ENCODE measurements at places on chromosomes 2 and 18.

DNA sequence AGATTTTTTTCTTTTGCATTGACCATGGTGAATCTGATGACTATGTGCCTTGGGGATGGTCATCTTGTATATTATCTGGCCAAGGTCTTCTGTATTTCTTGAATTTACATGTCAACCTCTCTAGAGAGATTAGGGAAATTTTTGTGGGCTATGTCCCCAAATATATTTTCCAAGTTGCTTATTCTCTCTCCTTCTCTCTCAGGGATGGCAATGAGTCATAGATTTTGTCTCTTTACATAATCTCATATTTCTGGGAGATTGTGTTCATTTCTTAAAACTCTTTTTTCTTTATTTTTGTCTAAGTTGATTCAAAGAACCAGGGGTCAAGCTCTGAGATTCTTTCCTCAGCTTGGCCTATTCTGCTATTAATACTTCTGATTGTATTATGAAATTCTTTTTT is 9.9 kb downstream of the GKN2 start:
- no peak for DNase-seq

DNA sequence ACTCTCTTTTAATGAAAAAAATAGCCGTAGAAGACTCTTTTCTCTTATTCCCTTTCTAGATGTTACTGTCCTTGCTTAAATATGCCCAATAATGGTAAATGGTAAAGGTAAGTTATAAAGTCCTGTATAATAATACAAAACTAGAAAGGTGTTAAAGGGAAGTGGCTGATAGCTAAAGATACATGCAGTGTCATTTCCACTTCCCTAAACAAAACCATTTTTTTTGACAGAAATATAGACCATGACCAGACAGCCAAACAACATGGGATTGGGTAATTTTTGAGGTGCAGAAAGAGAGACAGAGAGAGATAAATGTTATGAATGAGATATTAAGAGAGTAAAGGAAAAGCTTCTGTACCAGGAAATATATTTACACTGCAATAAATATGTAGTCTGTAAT is 731.7 kb upstream of the REG3G start:
- DNase-seq, result no peak

- DNase-seq, result no peak
Measured at GRCh38 chr2:43269706-43270105, 43.3 kb upstream of the ZFP36L2 start.

DNA sequence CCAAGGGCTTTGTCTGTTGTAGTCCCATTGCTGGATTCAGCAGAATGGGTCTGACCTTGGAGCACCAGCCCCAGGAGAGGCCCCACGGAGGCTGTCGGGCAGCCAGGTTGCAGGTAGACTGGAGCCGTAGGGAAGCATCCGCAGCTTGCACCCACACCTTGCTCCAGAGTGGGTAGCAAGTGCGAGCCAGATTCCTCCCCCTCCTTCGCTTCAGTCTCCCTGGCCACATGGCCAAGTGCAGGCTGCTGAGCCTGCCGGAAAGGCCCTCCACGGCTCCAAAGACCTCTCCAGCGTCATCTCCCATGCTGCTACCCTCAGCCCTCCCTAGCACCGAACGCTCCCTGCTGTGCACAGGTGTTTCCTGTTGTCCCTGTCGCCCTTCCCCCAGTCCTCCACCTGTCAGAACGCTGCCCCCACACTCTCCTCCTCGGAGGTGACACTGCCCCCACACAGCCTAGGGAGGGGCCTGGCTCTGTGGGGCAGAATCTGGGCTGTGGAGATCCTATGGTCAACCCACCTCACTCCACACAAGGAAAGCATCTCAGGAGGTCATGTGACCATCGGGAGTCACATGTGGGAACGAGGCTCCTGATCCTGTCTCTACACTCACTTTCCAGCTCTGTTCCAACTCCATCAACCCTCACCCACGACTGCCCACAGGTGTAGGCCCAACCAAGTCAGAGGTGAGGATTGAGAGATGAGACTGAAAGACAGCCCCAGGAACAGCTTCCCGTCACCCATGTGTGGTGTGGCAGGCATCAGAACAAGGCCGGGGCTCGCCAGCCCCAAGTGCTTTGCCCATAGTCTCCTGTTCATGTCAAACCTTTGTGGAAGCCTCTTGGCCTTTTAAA is 8.3 kb downstream of the KCNF1 start:
- no peak for DNase-seq

DNA sequence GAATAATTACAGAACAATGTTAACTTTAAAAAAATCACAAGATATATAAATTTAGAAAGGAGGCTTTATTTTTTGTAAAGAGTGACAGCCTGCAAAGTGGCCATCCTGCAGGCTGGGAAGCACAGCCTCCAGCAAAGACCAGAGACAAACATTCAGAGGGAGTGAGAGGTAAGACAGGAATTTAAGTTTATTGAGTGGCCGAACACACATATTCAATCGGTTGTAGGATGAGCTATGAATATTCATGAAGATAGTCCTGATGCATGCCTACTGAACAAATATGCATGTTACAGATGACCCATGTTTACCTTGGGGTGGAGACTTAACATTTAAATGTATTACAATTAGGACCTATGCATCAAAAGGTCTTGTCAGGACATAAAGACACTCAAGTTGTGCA is 33.4 kb upstream of the HNRNPA3 start:
- no peak for DNase-seq

Data from T-helper 2 cell (primary cell).